M059J (cell line): ENCODE measurements at places on chromosomes 5 and 9.

DNA sequence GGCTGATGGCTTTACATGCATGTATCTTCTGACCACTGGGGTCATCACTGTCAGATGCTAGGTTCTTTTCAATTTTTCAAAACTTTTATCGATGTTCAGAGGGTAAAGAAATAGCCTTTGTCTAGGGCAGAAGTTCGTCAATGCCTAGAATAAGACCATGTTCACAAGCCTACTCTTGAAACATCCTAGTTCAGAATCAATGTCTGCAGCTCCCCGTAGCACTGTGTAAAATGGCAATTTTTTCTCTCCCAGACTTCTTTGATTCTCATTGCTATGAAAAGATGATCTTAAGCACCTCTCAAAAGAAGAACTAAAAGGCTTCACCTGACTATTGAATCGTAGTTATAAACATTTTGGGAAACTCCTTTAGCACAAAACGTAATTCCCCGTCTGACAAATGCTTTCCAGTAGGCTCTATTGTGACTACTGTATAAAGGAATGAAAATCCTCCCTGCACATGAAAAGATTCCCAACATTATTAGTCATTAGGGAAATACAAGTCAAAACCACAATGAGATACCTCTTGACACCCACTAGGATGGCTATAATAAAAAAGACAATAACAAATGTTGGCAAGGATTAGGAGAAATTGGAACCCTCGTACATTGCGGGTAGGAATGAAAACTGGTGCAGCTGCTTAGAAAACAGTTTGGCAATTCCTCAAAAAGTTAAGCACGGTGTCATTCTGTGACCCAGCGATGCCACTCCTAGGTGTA, 263.5 kb downstream of the ARHGAP26 start:
- peak; percentile 95 for DNase-seq

DNA sequence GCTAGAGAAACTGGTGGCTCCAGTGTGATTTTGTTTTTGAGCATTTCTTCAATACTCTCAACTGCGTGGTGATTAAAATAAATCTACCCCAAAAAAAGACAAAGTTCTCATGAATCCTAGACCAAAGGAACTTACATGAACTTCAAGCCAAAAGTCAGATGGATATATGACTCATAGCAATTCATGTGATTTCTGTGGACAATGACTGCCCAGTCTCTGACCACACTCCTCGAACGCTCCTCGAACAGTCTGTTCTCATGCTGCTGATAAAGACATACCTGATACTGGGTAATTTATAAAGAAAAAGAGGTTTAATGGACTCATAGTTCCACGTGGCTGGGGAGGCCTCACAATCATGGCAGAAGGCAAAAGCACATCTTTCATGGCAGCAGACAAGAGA, 46.4 kb upstream of the CEP78 start:
- peak; percentile 56 for DNase-seq

- no peak for DNase-seq
Observed at GRCh38 chr9:69143291-69143690, 30.8 kb upstream of the TJP2 start.

DNA sequence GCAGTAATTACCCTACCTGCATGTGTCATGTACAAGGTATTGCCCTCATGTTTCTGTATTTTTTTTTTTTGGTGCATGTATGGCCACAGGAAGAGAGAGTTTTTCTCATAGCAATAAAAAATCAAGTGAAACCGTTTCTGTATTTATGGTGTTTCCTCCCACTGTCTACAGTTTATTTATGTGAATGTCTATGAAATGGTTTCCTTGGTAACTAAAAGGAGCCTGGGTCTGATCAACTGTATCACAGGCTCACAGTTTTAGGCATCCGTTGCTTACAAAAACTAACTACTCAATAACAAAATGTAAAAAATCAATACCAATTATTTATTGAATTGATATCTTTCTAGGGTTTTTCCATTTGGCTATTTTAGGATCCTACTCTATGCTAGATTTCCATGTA, 464.4 kb downstream of the TAF11L14 start:
- DNase-seq: no peak

DNA sequence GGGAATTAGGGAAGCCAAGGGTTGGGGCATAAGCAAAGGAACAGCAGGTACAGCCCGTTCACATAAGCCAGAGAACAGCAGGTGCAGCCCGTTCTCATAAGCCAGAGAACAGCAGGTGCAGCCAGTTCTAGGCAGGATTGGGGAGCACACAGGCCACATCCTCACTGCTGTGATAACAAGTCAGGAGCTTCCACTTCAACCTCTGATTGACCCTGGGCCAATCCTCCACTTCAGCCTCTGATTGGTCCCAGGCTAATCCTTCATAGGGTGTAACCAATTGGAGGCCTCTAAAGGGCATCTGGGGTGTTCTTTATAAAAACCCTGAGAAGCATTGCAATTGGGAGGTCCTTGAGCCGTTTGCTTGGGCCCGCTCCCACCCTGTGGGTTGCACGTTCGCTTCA, 27.5 kb downstream of the CEL start:
- DNase-seq: no peak

DNA sequence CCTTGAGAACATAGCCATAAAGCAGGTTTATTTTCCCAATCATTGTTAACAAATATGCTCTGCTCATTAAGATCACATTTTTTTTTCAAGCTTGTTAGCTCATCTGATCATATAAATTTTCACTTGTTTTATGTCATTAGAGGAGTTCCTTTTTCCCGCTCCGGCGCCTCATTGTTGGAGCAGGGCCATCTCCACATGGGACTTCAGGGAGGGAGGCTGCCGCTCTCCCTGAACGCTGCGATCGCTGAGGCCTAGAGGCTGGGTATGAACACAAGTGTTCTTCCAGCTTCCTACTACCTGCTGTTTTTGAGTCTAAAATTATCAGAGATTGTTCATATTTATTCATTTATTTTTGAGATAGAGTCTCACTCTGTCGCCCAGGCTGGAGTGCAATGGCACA, 246.9 kb downstream of the MPDZ start:
- DNase-seq: no peak

DNA sequence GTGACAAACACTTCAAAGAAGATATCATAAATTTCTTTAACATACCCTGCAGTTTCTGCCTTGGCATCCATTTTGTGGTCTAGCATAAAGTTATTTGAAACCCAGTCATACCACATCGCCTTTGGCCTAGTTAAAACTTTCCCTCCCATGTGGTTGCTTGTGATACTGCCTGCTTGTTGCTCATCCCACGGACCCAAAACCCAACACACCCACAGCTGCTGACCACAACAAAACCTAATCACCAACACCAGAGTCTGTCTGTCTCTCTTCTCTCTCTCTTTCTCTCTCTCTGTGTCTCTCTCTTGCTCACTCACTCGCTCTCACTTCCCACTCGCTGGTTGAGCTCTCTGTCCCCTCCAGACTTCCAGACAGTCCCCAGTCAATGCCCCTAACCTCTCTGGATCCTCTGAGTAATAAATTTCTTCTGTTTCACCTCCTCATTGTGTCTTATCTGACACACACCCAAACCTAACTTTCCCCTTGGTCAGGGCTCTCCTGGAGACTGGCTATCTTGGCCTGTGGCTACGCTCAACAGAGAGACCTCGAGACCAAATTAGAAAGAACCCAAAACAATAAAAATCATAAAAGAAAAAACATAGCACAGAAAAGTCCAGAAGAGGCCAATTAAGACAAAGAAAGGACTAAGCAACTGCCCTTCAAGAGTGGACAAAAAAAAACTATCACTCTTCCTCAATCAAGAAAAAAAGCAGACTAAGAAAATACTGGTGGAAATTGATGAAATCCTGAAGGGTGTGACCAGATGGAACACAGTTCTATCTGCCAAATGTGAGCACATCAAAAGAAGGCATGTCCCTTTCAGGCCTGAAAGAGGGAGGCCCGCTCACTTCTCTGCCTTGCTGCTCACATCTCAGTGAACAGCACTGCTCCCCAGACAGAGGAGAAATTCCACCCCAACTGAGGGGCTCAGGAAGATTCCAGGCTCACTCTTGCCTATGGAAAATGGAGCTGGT, 41.5 kb downstream of the TTLL11 start:
- DNase-seq: peak; percentile 25

GRCh38 chr5:81506900-81507588, 113.1 kb upstream of the ACOT12 start:
- peak; percentile 74 for DNase-seq

- no peak for DNase-seq
Observed at GRCh38 chr9:123316053-123316718, 39.8 kb upstream of the CRB2 start.

- DNase-seq: no peak
Observed at GRCh38 chr5:6801236-6801635, 88.0 kb downstream of the TENT4A start.

DNA sequence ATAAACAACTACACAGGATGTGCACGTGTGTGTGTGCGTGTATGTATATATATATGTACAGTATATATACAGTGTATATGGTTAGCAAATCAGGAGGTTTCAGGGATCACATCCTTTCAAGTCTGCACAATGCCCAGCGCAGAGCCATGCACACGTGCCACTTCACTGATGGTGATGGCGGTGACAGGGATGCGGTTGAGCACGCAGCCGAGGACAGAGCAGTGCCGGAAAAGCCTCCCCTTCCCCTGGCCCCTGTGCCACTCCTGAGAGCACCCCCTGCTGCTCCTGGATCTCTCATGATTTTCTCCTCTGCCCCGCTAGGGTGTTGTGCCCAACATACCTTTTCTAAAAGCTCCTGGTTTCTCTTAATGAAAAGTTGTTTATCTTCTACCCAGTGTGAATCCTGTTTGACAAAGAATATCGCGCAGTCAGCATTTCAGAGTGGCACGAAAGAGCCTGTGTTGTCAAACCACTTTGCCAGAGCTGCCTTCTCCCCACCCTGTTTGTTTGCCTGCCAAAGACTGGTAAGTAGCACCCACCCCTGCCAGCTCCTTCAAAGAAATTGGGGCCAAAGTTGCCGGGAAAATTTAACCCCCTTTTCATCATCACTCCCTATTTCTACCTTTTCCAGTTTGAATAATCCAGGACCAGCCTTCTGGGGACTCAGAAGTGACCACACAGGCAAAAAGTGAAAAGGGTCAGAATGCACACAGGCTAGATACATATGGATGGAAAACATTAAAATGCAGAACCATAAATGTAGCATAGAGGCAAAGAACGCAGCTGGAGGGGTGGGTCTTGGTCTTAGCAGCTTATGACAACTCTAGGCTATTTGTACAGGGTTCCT, 126.2 kb upstream of the DPYSL3 start:
- DNase-seq: no peak

- no peak for DNase-seq
Observed at GRCh38 chr9:136088939-136089696, 6.0 kb downstream of the NACC2 start.

DNA sequence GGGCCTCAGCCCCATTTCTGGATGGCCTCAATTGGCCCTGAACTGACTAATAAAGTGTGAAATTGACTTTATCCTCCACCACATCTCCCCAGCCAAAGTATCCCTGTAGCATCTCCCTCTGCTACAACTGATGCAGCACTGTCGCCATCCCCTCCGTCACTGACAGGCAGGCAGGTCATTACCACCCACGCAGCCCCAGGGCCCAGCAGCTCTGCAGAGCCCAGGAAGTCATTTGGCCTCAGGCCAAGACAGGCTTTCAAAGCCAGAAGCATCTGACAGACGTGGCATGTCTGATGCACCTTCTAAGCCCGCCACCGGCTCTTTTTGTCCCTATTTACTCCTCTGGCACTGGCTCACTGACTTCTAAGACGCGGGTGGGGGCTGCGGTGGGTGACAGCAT, 65.3 kb downstream of the ARHGEF37 start:
- peak; percentile 41 for DNase-seq

DNA sequence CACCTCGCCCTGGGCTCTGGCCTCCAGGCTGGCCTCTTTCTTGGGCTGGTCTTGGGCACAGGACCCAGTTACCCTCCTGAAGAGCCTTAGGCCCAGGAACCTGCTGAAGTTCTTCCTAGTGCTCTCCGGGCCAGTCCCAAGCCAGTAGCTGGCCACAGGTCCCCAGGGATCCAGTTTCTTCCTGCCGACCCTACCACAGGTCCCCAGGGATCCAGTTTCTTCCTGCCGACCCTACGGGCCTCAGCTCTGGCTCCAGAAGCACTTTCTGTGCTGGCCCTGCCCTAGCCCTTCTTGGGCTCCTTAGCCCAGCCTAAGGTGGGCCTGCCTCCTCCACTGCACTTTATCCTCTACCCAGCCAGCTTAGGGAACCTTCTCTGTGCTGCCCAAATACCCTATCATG, 18.2 kb upstream of the CACFD1 start:
- no peak for DNase-seq

- DNase-seq: no peak
Observed at GRCh38 chr9:33878691-33879366, 61.9 kb downstream of the UBE2R2 start.

GRCh38 chr9:14907696-14908095, 2.5 kb downstream of the FREM1 start:
- DNase-seq: no peak

DNA sequence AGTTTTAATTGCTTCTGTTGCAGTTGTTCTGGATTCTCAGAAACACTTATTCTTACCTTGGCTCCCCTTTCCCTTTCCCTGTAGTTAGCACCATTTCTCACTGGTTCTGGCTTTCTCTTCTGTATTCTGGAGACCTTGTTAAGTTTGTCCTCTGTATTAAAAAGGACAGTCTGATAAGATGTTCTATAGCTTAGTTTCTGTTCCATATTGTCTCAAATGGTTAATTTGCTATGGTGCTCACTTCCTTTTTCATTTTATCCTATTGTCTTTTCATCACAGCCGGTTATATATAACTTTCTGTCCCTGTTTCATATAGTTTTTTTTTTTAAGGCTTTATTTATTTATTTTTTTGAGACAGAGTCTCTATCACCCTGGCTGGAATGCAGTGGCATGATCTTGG, 41.4 kb upstream of the KIAA1958 start:
- DNase-seq: no peak

GRCh38 chr9:33109850-33110595, 33.5 kb upstream of the SMU1 start:
- no peak for DNase-seq

DNA sequence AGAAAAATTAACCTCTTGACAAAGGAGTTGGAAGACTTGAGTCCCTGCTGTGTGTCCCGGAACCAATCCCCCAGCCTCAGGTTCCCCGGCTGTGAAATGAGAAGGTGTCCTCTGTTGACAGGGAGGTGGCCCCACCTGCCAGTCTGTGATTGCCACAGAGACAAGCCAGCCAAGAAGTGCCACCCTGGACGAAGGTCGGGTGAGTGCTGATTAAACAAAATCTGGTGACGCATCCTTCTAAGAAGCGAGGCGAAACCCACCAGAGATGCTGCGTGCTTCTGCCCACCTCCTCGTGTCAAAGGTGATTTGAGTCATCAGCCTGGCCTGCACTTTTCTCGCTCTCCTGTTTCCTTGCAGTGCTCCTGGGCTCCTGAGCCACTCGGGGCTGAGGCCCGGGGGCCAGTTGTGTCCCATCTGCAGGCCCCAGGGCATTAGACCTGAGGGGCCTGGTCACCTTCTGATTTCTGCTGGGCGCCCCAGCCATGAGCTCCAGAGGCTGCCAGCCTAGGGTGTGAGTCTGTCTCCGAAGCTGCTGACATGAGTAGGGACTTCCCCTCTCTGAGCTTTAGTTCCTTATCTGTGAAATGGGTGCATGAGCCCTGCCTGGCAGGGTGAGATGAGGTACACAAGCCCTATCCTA, 28.7 kb downstream of the NEK6 start:
- peak; percentile 98 for DNase-seq

DNA sequence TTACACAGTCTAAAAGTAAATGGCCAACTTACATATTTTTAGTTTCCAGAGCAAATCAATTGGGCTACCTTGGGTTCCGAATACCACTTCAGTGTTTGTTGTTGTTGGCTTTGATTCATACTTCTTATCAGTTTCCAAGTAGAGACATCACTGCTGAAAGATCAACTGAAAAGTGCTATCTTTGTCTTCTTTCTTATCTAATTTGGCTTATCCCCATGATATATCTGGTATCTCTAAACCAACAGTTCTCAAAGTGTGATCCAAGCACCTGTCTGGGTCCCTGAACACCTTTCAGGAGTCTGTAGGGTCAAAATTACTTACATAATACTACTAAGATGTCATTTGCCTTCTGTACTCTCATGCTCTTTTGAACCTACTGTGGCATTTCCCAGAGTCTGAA, 200.0 kb downstream of the PARP8 start:
- no peak for DNase-seq
